IMR-90 (cell line): ENCODE measurements at places on chromosomes 6 and 20. TPM values are rescaled to one million over a fixed set of nuclear protein-coding genes. Genes with fewer than 3 reads are reported as not detected.

GRCh38 chr20:44174996-44175765 lies 11.8 kb downstream of the JPH2 start:
- no peak for DNase-seq

GRCh38 chr6:163393923-163394322 lies 20.6 kb upstream of the QKI start:
- DNase-seq = no peak

DNA sequence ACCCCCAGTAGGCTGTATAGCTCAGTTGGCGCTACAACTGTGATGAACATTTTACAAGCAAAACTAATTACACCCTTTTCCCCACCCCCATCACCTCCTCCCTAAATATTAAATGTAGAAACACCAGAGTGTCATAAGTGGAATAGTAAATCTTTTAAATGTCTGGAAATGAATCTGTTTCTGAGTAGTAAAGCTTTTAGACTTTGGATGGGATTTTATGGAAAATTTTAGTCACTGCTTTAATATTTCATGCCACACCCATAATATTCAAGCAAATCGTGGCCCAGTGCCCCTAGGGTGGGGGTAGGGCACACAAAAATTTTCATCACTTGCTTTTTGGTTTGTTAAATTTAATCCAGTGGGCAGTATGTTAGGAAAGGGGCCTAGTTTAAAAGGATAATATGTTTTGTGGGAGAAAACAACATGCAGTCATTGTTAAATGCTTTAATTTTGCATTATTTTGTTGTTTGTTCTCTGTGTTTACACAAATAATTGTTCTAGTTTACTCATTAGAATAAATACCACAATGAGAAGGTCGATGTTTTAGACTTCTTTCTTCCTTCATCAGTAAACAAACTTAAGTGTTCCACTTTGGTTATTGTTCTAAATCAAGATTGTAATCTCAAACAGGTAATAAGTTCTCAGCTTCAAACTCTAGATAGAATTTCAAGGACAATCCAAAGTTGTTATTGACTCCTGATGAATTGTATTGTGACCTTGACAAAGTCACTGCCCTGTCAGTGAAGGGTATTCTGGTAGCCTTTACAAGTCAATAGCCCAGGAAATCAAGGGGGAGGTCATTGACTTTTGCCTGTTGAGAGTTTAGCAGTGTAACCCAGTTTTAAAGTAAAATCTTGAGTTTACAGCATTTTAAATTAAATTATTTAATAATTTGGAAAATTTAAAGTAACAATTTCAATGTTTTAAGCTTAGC lies 79.2 kb downstream of the CBFA2T2 start:
- no peak for DNase-seq

- DNase-seq = no peak
Measured at GRCh38 chr6:48689498-48689897, 578.5 kb upstream of the PTCHD4 start.

DNA sequence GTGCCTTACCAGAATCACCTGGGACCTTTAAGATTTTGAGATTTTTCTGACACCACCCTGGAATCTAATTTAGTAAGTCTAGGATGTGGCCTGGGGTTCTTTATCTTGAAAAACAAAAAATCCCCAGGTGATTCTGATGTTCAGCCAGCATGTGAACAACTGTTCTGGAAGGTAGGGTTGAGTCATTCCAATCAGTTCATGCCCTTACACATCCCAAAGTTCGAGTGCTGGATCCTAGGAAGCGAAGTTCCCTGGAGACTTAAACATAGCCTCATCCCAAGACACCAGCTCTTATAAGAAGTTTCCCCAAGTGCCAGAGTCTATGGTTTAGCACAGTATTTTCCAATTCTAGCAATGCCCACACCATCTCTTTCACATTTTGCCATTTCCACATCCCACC lies 6.3 kb upstream of the TSHZ2 start:
- DNase-seq = no peak

GRCh38 chr20:5848711-5849505 lies 98.7 kb downstream of the SHLD1 start:
- DNase-seq = peak; percentile 75

- DNase-seq = no peak
Measured at GRCh38 chr20:9955646-9956045, 79.1 kb upstream of the ANKEF1 start.

The GJA10 gene
- total RNA-seq = not detected in 2 replicates

- no peak for DNase-seq
Measured at GRCh38 chr6:112934433-112935327, 587.5 kb downstream of the RFPL4B start.

The MLN gene
- total RNA-seq = not detected in 2 replicates

GRCh38 chr6:33833599-33833998 lies 29.8 kb upstream of the MLN start:
- DNase-seq = no peak

The CLPSL2 gene
- total RNA-seq = not detected in 2 replicates

- DNase-seq = no peak
Measured at GRCh38 chr20:42894483-42894882, 295.2 kb downstream of the PTPRT start.

The PIM1 gene
- total RNA-seq = 6.1 and 7.2 TPM in 2 replicates

DNA sequence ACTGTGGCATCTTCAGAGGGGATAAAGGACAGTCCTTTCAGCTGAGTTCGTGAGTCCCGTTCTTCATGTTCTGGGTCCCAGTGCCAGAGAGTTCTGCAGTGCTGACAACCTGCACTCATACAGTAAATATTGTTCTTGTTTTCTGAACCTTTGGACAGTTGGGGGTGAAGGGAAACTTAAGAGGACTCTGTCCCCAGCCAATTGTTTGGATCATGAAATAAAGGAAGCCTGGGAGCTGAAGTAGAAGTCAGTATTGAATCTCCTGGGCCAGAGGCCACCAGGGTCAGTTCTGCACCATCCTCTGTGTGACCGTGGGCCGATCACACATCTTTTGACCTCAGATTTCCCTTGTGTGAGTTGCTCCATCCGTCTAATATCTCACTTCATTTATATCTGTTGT lies 3.2 kb downstream of the SLC2A12 start:
- DNase-seq = no peak

DNA sequence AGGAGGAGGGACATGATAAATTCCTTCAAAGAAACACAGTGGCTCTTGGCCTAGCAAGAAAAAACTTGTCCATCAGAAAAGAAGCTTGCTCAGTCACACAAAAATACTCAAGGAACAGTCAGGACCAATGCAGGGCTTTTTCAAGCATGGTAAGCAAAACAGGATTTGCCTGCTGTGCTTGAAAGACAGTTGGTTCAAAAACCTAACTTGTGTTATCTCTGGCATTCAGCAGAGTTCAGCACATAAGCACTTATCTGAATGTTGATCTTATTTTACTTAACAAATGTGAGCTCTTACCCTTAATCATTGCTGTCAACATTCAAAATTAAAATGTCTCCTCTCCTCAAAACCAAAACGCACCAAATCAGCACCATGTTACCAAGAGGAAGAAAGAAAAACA lies 38.3 kb downstream of the ATG5 start:
- no peak for DNase-seq

- no peak for DNase-seq
Measured at GRCh38 chr6:69370763-69371162, 426.0 kb downstream of the LMBRD1 start.

DNA sequence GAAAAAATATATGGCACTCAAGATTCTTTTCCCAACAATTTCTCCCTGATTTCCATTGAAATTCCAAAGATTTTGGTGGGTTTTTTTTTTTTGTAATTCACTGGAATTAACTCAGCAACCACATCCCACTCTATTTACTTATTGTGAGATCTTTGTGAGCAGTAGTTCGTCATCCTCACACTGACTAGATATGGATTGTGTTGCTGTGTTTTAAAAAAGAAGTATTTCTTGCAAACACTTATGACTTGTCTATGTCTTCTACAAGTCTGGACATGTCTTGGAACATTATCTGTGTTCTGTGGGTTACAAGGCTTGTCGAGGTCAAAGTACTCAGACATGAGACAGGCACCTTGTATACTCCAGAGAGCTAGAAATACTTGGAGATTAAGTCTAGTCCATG lies 7.3 kb upstream of the TENT5A start:
- peak; percentile 55 for DNase-seq

The EIF2S2 gene
- total RNA-seq = 66.9 and 84.7 TPM in 2 replicates

- DNase-seq = no peak
Measured at GRCh38 chr6:165002358-165002757, 307.0 kb downstream of the C6orf118 start.

DNA sequence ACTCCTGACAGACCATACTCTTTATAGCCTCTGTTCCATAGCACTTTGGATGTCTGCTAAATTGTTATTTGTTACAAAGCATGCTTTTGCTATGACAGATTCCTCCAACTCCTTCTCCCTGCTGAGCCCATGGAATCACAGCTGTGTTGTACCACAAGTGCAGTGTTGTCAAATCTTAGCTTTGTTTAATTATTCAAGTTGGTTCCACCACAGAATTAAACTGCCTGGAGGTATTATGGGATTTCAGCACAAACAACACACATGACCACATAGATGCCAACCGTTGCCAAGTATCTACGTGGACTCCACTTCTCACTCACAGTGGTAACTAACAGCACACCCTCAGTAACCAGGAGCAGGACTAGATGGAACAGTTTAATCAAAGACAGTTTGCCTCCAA lies 32.7 kb upstream of the MARCKS start:
- DNase-seq = peak; percentile 57

DNA sequence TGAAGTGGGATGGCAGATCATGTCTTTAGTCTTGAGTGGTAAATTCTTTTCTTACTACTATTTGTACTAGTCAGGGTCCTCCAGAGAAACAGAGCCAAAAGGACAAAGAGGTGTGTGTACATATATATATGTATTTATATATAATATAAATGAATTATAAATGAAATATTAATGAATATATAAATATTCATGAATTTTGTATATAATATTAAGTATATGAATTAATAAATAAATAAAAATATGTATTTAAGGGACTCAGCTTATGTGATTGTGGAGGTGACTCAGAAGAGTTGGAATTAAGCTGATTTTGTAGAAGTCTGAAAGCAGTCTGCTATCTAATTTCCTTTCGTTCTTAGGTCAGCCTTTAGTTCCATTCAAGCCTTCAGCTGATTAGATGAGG lies 265.3 kb upstream of the MMS22L start:
- DNase-seq = no peak

The SLC35D3 gene
- total RNA-seq = not detected in 2 replicates
